ENCODE measurements at places on chromosomes 13 and 19. TPM values are rescaled to one million over a fixed set of nuclear protein-coding genes. Genes with fewer than 3 reads are reported as not detected.

Gene WDR88
- total RNA-seq = not detected

Gene COMMD6
- total RNA-seq = 65.4 TPM

Gene IQCN
- 1.5 TPM for total RNA-seq

- no peaks in the 10 kb centered on the region for H3K27me3 ChIP-seq
- no peak for DNase-seq
- peaks cover 12% of the 10 kb centered on the region for H3K4me1 ChIP-seq
- no peaks in the 10 kb centered on the region for H3K36me3 ChIP-seq
- no peak overlapping the region for H3K27ac ChIP-seq
These were observed 14.7 kb downstream of the TECR start for GRCh38 chr19:14544047-14544446.

DNA sequence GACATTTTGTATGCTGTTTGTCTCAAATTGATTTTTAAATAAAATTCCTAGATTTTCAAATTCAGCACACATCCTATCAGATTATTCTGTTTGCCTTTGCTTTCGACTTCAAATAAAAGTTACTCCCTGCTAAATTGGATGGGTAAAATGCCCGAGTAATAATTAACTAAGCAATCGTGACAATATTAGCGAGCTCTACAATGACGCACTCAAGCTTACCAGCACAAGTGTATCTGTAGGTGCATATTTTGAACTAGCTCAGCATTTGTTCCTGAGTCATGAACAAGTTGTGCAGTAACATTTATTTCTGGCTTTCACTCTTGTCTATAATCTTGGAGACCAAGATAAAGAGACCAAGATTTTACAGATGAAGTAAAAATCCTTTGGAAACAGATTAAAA lies 113.4 kb downstream of the UBL3 start:
- no peak for DNase-seq
- H3K27me3 ChIP-seq = peaks cover 15% of the 10 kb centered on the region
- H3K4me1 ChIP-seq = peaks cover 10% of the 10 kb centered on the region
- H3K4me3 ChIP-seq = no peak overlapping the region
- no peaks in the 10 kb centered on the region for H3K36me3 ChIP-seq

DNA sequence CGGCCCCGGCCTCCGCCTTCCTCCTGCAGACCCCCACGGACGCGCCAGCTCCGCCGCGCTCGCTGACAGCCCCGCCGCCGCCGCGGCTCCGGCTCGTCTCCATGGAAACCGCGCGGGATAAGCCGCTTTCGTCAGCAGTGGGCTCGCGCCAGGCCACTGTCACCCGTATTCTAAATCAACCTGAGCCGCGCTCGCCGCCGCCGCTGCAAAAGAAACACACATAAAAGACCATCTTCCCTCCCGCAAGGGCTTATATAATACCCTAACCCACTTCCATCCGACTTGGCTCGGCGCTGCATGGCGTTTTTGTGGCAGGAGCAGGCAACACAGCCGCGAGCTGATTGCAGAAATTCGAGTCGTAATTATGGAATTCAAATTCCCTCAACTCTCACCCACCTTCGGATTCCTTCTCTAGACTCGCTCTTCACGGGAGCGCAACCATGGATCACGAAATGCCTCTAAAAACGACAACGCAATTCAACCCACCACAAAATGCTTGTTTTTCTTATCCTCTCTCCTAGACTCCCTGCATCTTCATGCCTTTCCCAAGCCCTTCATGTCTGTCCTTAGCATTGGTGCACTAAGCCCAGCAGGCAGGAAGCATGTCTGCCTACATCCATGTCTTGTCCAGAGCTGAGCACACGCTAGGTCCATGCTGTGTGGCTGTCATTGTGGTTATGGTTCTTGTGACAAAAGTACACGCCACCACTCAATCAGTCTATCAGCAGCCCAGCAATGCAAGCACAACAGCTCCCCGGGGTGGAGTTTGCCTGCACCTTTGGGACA lies at the start of gene AMER2:
Gene AMER2 (minus strand): TSS at position 772 of the 786 bp plus-strand sequence. CDS start 669 bp downstream, at position 103.
- H3K27me3 ChIP-seq = peaks cover 57% of the 10 kb centered on the region
- peak within 1 kb of the TSS; percentile 24 for H3K4me3 ChIP-seq
- peaks cover 10% of the 10 kb centered on the region for H3K4me1 ChIP-seq
- no peak for DNase-seq
- H3K36me3 ChIP-seq = no peaks in the 10 kb centered on the region
- H3K27ac ChIP-seq = no peak within 1 kb of the TSS

DNA sequence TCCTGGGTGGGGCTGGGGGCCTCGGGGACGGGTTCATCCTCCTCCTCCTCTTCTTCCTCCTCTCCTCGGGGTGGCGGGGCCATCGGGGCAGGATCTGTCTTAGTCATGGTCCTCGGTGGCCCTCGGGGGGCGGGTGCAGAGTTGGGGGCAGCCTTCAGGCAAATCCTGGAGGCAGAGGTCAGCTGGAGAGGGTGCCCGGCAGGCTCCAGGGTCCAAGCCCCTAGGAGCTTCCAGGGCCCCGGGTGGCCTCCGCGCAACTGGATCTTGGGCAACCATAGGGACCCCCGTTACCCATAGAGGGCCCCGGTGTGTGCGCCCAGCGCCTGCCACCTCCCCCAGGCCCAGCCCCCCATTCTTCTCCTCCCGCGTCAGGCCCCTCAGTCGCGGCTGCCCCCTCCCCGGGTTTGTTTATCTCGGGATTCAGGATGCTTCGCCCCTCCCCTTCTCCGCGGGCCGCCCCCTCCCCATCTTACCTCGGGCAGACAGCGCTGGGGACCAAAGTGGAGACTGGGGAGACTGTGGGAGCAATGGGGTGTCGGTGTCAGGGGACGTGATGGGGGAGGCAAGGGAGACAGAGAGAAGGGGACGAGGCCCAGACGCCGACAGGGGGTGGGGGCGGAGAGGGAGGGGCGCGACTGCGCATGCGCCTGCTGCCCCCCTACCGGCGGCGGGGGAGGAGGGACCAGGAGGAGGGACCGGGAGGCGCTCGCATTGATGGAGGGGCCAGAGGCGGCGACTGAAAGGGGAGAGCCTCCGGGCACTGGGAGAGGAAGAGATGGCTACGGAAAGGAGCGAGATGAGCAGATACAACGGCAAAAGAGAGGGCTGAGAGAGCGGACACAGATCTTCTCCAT lies at the start of gene CLIP3:
Gene CLIP3 (minus strand): TSS at position 623 of the 854 bp plus-strand sequence. CDS start 516 bp downstream, at position 107.
- H3K27ac ChIP-seq = no peak within 1 kb of the TSS
- no peaks in the 10 kb centered on the region for H3K27me3 ChIP-seq
- H3K4me1 ChIP-seq = peaks cover 20% of the 10 kb centered on the region
- DNase-seq = peak; percentile 64
- H3K4me3 ChIP-seq = peak within 1 kb of the TSS; percentile 15

DNA sequence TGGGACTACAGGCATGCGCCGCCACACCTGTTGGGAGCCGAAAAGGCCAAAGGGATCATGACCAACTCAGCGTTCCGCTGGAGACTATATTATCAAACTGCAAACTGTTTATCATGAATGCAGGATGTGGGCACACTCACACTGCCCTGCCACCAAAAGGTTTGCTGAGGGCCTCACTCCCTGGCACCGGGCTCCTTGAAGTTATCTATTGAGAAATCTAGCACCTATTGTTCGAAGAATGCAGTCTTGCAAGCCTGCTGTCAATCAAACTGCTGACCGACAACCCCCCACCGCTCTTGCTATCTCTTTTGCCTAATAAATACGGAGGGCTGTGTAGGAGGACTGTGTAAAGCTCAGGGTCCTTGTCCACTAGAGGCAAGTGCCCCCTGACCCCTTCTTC lies 5.2 kb upstream of the ZNF836 start:
- H3K4me3 ChIP-seq = peak overlapping the region; percentile 61
- H3K27me3 ChIP-seq = no peaks in the 10 kb centered on the region

DNA sequence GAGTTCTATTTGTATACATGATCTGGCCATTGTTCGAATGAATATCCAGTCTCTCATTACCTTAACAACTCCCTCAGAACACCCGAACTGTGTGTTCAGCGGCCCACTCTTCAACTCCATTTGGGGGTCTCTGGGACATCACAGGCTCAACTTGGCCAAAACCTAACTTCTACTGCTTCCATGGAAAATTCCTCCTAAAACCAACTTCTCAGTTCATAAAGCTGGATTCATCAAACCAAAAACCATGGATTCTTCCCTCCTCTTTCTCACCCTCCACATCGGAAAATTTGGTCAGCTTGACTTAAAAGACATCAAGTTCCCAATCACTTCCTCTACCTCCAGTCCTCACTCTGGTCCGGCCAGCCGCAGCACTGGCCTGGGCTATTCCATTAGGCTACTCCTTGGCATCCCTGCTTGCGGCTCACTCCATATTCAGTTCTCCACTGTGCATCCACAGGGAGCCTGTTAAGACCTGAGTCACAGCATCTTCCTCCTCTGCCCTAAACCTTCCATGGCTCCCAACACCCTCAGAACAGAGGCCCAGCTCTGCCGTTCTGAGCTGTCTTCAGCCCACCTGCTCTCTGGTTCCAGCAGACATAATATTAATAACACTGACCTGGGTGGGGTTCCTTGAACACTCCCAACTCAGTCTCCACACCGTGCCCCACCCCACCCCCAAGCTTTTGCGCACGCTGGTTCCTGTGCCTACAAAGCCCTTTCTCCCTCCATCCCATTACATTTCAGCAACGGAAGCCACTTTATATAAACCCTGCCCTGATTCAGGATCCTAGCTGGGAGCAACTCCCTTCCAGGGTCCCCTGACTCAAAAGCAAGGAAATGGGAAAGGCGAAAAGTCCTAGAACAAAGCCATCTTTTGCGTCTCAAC lies 1.1 kb downstream of the ZNF792 start:
- H3K4me1 ChIP-seq = peaks cover 26% of the 10 kb centered on the region
- DNase-seq = no peak
- peak overlapping the region; percentile 91 for H3K27ac ChIP-seq
- peaks cover 50% of the 10 kb centered on the region for H3K36me3 ChIP-seq

DNA sequence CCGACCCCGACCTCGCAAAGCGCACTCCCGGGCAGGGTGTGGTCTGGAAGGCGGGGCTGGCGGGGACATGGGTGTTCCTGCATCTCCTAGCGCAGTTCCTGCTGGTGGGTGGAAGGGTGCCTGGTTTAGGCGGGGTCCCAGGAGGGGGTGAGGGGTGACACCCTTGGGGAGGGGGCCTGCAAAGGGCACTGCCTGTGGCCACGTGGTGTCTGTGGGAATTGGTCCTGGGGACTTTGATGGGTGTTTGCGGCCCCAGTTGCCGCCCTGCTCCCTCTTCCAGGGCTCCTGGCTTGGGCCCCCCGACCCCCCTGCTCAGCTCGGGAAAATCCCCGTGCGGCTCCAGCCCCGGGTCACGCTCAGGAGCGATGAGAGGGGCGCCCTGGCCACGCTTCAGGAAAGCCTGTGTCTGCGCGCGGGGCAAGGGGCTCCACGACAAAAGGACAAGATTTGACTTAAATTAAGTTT lies 19.1 kb downstream of the WTIP start:
- H3K4me1 ChIP-seq = no peaks in the 10 kb centered on the region
- H3K36me3 ChIP-seq = no peaks in the 10 kb centered on the region
- DNase-seq = no peak
- H3K27me3 ChIP-seq = peaks cover 2% of the 10 kb centered on the region

- peak; percentile 87 for DNase-seq
- H3K4me1 ChIP-seq = peaks cover 9% of the 10 kb centered on the region
- H3K4me3 ChIP-seq = peak overlapping the region; percentile 62
These were observed 11.8 kb upstream of the CSNK1G2 start for GRCh38 chr19:1929021-1929742.

DNA sequence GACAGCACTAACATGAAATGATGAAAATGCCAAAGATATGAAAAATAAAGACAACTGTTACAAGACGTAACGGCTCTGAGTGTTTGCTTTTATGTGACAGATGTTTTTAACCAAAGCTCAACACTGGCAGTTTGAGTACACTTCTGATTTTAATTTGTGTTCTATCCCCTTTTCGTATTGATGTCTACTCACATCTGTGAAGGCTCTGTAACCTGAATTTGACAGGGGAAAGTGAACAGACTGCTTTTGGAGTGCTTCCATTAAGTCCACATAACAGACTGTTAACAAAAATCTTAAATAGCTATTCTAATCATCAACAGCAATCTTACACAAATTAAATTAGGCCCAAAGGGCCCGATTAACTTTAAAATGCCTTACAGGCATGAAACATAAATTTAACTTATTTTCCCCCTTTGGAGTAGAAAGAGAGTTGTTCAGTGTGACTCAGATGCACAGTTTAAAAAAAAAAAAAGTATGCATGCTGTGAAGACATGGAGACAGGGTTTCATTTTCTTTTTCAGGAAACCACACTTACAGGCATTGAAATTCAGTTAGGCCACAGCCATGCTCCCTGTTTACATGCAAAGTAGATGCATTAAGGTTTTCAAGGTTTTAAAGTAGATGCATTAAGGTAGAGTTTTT lies 16.3 kb upstream of the RNASEH2B start:
- peaks cover 28% of the 10 kb centered on the region for H3K4me1 ChIP-seq
- DNase-seq = no peak
- H3K27ac ChIP-seq = peak overlapping the region; percentile 87
- H3K27me3 ChIP-seq = peaks cover under 1% of the 10 kb centered on the region
- H3K36me3 ChIP-seq = peaks cover 13% of the 10 kb centered on the region
- peak overlapping the region; percentile 87 for H3K4me3 ChIP-seq

All from natural killer cell treated with Interleukin-12 subunit alpha and Interleukin-12 subunit beta and Interleukin-15 and Interleukin-18, amount 100 ng/mL, for 72 hours (primary cell).